M059J (cell line): ENCODE measurements at places on chromosomes 16 and 17. TPM values are rescaled to one million over a fixed set of nuclear protein-coding genes. Genes with fewer than 3 reads are reported as not detected.

Gene CRYM
- not detected in 2 replicates for total RNA-seq

GRCh38 chr16:50613281-50613963 is 65.2 kb downstream of the NKD1 start:
- no peak for DNase-seq

DNA sequence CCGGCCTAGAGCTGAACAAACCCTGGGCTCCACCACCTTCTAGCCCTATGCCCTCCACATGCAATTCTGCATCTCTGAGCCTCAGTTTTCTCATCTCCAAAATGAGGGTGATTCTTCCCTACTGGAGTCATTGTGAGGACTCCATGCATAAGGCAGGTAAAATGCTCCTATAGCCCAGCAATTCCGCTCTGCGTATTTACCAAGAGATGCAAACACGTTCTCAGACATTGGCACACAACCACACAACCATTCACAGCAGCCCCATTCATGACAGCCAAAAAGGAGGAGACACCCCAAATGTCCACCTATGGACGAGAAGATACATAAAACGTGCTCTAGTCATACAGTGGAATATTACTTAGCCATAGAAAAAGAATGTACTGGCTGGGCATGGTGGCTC is 3.9 kb upstream of the CASKIN1 start:
- DNase-seq = no peak

Gene CSH1
- not detected in 2 replicates for total RNA-seq
